RKO (cell line): ENCODE measurements at places on chromosomes 12 and 14.
A peak's percentile ranks its signal among the peaks of the same experiment; 100 is the strongest.

- no peak for DNase-seq
Observed at GRCh38 chr14:22476005-22476751, 112.8 kb downstream of the DAD1 start.

- no peak for DNase-seq
Observed at GRCh38 chr12:83514372-83514771, 827.7 kb downstream of the TMTC2 start.

DNA sequence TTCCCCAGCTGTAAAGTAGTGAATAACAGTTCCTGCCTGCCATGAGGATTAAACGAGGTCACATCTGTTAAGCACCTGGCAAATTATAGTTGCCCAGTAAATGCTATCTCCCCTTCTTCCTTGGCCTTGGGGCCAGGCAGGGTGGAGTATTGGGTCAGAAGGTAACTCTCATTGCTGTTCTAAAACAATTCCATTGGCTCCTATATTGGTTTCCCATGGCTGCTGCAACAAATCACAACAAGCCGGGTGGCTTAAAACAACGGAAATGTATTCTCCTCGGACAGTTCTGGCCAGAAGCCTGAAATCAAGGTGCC lies 31.9 kb downstream of the MMAB start:
- DNase-seq = no peak

DNA sequence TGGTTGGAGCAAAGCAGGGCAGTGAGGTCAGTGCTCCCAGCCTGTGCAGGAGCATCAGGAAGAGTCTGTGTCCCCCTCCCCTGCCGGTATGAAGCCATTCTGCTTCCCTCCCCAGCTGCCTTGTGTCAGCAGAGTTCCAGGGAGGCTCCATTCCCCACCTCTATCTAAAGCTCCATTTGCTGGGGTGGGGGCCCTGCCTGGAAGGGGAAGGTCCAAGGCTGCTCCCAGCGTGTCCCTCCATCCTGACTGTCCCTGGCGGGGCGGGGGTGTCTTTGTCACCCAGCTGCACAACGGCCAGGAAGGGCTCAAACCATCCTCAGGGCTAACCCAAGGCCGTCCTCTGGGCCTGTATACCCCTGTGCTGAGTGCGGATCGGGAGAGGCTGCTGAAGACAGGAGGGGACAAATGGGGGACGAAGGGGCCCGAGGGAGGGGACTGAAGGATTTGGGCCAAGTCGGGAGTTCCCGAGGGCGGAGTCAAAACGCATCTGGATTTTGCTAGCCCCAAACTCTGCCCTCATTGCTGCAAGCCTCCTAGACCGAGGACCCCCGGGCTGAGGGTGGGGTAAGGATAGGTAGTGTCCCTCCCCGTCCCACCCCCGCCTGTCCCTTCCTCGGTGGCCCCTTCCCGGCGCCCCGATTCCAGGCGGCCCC lies 748 bp upstream of the ACVRL1 start:
- no peak for DNase-seq

DNA sequence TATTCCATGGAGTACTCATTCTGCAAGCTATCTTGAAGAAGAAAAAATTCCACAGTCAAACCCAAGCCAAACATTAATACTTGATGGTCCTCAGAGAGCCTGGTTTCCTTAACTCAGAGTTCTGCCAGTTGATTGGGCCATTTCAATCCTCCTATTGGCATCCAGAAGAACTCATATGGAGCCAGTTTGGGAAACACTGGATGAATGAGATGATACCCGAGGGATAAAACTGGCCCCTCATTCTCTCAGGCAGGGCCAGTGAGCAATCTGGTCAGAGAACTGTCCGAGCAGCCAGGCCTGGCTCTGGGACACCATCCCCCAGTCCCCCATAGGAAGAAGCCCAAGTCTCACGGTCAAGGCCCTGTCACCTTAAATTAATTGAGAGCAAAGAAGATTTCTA lies 48.8 kb downstream of the NUAK1 start:
- no peak for DNase-seq

DNA sequence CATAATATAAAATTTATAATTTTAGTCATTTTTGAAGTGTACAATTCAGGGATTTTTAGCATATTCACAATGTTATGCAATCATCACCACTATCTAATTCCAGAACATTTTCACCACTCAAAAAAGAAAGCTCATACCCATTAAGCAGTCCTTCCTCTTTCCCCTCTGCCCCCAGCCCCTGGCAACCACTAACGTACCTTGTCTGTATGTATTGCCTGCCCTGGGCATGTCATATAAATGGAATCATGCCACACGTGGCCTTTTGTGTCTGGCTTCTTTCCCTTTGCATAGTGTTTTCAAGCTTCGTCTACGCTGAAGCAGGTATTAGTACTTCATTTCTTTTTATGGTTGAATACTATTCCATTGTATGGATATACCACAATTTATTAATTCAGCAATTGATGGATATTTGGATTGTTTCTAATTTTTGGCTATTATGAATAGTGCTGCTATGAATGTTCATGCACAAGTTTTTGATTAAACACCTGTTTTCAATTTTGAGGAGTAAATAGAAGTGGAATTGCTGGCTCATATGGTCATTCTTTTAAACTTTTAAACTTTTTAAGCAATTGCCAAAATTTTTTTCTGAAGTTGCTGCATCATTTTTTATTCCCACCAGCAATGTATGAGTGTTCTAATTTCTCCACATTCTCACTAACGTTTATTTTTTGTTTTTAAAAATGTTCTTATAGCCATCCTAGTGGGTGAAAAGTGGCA lies 1.6 kb upstream of the SSTR1 start:
- DNase-seq = no peak

GRCh38 chr12:55738123-55739024 lies 4.5 kb upstream of the GDF11 start:
- peak; percentile 91 for DNase-seq

DNA sequence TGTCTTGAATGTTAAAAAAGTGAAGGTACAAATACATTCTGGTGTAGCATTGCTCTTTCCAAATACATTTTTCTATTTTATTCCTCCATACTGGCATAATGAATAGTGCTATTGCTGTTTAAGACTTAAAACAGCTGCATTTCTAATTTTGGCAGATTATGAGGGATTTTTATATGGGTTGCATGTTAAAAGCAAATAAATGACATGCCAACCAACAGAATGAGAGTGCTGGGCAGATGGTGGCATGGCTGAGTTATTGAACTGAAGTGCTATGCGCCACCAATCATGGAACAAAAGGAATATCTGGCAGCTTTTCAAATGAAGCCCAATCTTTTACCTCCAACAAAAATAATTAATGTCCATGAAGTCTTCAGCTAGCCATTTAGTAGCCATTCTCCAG lies 215.0 kb downstream of the PRKD1 start:
- DNase-seq = no peak

DNA sequence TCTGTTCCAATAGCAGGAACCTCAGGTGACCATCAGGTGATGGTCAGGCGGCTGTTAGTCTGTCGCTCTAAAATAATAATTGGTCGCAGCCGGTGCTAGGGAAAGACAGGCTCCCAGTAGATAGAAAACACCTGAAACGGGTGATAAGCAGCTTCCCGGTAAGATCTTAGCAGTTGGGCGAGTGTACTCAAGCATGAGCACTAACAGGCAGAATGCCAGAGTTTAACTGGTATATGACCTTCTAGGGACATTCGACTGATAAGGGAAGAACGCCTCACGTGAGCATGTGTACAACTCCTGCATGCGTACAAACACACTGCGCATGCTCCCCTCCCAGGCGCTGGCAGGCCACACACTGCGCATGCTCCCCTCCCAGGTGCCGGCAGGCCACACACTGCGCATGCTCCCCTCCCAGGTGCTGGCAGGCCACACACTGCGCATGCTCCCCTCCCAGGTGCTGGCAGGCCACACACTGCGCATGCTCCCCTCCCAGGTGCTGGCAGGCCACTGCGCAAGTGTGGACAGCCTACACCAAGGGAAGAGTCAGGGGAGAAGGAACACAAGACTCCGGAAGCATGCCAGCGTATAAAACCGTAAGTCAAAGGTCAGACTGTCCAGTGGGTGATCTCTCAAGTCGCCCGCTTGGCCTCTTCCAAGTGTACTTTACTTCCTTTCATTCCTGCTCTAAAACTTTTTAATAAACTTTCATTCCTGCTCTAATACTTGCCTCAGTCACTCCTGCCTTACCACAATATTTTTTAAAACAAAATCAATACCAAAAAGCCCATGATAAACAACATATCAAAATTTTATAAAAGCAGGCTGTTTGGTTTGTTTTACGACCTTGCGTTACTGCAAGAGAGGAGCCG lies 24.5 kb downstream of the GPRC5D start:
- DNase-seq = peak; percentile 87

- DNase-seq = no peak
Observed at GRCh38 chr12:44507461-44507860, 368.7 kb downstream of the NELL2 start.

DNA sequence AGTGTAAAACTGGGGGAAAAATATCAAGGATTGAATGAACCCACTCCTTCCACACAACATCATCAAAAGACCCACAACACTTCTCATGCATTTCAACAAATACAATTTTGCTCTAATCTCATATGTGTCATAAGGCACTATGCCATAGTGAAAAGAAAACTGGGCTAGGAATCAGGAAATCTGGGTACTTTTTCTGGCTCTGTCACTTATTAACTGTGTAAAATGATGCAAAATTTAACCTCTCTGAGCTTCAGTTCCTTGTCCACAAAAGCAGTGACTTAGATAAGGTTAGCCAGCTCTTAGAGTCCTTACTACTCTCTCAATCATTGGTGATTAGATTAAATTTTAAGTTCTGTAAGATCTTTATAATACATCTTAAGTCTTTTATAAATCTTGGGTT lies 250.5 kb upstream of the SOX5 start:
- DNase-seq = no peak

- DNase-seq = no peak
Observed at GRCh38 chr14:103134405-103134804, 11.1 kb downstream of the TNFAIP2 start.

DNA sequence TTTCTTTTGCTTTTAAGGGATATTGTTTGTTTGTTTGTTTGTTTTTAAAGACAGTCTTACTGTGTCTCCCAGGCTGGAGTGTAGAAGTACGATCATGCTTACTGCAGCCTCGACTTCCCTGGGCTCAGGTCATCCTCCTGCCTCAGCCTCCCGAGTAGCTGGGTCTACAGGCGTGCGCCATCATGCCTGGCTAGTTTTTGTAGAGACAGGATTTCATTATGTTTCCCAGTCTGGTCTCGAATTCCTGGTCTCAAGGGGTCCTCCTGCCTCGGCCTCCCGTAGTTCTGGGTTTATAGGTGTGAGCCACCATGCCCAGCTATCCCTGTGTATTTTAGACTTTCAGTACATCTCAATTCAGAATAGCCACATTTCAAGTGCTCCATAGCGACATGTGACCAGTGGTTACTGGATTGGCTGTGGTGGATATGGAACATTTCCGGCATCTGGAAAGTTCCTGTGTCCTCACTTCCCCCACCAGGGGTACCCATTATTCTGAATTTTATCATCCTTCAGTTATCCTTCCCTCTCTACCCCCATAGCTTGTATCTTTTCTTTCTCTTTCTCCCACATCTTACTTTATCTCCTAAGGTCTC lies 61.1 kb downstream of the HRK start:
- DNase-seq = no peak

- peak; percentile 27 for DNase-seq
Observed at GRCh38 chr14:27228053-27228452, 630.2 kb upstream of the NOVA1 start.

DNA sequence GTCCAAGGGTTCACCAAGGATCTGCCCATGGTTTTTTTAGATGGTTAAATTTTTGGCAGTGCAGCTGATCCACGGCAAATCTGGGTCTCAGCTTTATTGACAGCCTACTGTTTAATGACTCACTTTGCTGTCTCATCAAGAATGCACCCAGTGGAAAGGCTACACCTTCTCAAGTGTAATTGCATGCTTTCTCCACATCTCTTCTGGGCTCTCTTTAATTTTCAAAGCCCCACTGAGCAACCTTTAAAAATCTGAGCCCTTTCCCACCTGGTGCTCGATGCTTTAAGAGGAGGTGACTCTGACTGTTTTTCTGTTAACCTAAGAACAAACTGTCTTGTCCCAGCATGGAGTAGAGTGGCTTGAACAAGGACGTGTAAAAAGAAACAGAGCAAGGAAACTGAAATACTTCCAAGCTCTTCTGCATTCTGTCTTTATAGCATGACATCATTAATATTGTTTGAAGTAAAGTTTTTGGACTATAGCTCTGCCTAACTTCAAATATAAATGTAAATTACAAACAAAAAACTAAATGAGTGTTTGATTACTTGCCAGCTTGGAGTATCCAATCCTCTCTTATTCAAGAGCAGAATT lies 214.2 kb upstream of the KRR1 start:
- DNase-seq = peak; percentile 95

- DNase-seq = no peak
Observed at GRCh38 chr12:31011746-31012566, 61.7 kb upstream of the DDX11 start.

- no peak for DNase-seq
Observed at GRCh38 chr12:43112101-43112920, 439.7 kb downstream of the ADAMTS20 start.

GRCh38 chr12:107906707-107907106 lies 132.2 kb downstream of the ASCL4 start:
- no peak for DNase-seq

GRCh38 chr12:75437564-75437963 lies 43.0 kb upstream of the GLIPR1 start:
- no peak for DNase-seq

DNA sequence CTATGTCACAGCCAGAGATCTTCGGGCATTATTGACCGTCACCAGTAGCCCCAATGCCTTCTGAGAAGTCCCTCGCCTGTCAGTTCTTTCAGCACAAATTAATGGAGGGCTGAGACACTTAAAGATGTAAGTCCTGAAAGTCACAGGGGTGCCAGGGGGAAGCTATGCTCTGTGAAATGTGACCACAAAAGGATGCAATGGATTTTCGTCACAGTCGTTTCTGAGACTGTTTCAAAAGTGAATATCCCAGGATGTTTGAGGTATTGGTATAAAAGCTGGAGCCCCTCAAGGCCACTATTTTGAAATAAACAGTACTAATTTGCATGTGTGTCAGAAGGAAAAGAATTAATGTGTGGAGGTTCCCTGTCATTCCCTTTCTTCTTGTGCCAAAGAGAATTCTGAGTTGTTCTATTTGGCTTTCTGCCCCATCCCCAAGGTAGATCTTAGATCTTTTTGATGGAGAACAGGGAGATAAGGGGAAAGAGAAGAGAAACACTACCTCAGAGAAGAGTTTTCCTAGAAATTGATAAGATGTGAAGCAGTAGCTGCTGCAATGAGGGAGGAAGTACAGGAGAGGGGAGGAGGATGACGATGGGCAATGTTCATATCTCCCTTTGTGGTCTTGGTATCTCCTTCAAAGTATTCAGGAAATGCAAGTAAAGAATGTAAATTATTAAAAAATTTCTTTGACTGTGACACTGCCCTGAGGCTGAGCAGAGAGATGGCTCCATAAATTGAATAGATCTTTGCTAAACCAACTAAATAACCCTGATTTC lies 101.8 kb upstream of the NAP1L1 start:
- no peak for DNase-seq

GRCh38 chr12:111064154-111064553 lies 143.8 kb upstream of the MYL2 start:
- no peak for DNase-seq

GRCh38 chr12:39780913-39781446 lies 161.4 kb upstream of the ABCD2 start:
- DNase-seq = no peak

GRCh38 chr12:95114766-95115405 lies 41.5 kb upstream of the NR2C1 start:
- DNase-seq = peak; percentile 78

GRCh38 chr12:110705309-110705708 lies 16.4 kb upstream of the HVCN1 start:
- DNase-seq = no peak
